ENCODE measurements at places on chromosomes 7 and 10.

- DNase-seq = no peak
Measured at GRCh38 chr7:143314127-143314526, 1.8 kb upstream of the CLCN1 start.

DNA sequence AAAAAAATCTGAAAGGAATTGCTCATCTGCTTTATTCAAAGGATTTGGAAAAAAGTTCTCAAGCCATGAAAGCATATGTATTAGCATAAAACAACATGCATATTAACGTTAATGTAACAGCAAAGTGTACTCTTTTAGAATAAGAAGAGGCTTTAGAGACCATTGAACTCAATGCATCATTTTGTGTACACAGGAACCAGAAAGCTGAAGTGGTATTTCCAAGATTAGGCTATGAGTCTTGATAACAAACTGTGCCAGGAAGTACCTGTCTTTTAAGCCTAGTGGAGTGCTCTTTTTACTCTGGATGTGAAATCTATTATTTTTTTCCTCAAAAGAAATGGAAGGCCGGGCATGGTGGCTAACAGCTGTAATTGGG lies 164.2 kb downstream of the THSD7A start:
- DNase-seq = no peak

DNA sequence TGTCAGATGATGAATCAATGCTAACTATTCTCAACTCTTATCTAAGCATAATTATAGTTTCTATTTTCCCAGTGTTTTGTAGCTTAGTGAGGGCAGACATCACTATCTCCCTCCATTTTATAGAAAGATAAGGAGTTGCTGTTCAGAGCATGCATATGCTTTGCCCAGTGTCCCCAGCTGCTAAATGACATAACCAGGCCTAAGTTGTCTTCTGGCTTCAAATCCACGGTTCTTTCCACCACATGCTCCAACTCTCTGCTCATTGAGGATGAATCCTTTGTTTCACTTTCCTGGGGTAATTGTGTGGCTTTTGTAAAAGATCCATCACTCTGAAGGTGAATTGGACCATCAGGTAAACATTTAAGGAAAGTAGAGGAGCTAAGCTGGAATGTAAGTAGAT lies 134.0 kb downstream of the SNX10 start:
- DNase-seq = no peak

DNA sequence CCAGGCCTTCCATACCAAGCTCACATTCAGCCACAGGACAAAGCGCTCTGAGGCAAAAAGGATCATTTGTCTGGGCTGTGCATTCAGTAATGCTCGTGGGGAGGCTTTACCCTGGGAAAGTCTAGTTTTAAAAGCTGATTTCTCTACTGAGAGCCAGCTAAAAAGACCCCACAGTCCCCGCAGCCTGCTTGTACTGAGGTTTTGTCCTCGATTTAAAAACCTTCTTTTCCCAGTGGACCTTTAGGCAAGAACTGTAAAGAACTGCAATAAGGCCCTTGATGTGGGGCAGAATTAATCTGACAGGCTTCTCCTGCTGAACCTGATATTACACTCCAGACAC lies 180.3 kb downstream of the USP6NL start:
- DNase-seq = no peak

- no peak for DNase-seq
Measured at GRCh38 chr10:72746426-72747363, 54.8 kb downstream of the MCU start.

DNA sequence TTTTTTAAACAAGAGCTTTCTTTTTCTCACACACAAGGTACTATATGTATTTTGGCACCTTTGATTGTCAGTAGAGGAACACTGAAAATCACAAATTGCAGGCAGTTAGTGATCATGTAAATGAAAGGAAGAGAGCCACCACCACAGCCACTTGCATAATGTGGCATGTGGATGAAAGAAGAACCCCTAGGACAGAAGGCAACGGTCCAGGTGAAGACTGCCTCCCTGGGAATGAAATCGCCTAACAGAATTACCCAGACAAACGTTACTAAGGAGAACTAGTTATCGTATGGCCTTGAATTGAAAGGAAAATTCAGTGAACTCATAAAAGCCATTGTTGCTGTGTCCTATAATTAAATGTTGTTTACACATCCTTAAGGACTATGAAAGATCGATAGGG lies 41.2 kb upstream of the PTPRZ1 start:
- DNase-seq = no peak

- no peak for DNase-seq
Measured at GRCh38 chr10:92789786-92790185, 58.5 kb upstream of the EXOC6 start.

GRCh38 chr7:71574153-71574860 lies 442.4 kb downstream of the GALNT17 start:
- no peak for DNase-seq

DNA sequence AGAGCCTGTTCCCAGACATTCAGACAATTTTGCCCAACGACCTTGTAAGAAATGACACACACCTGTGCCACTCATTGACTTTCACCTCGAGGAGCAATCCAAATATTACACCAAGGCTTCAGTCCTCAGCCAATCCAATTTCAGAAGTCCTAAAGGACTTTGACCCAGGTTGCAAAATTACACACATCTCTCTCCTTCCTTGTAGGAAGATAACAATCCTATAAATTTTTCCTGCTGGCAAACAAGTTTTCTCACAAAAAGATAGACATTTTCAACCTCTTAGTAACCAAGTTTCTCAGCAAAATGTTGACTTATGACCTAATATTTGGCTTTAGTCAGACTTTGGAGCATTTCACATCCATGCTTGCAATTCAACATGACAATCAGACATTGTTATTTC lies 745.0 kb downstream of the GRID1 start:
- no peak for DNase-seq

- DNase-seq = no peak
Measured at GRCh38 chr7:152871678-152872060, 112.1 kb downstream of the ACTR3B start.

- DNase-seq = no peak
Measured at GRCh38 chr7:116195451-116195850, 14.9 kb upstream of the TES start.

- DNase-seq = no peak
Measured at GRCh38 chr7:1557006-1557405, 1.0 kb upstream of the TMEM184A start.

DNA sequence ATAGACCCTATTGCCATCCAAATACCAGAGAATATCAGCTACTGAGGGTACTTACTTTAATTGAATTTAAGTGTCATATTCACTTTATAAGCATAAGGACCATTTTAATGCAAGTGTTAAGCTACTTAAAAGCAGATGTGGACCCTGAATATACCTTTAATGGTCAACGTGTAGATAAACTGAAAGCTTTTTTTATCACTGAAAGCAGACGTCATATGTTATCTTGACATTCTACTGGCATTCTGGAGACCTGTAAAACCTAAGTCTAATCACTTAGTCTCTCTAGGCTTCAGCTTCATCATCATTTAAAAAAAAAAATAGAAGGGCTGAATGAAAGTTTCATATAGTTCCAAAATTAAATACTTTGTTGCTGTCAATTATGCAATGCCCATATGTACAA lies 116.5 kb downstream of the ELAPOR2 start:
- no peak for DNase-seq

GRCh38 chr7:139651308-139651707 lies 126.5 kb downstream of the HIPK2 start:
- DNase-seq = no peak

DNA sequence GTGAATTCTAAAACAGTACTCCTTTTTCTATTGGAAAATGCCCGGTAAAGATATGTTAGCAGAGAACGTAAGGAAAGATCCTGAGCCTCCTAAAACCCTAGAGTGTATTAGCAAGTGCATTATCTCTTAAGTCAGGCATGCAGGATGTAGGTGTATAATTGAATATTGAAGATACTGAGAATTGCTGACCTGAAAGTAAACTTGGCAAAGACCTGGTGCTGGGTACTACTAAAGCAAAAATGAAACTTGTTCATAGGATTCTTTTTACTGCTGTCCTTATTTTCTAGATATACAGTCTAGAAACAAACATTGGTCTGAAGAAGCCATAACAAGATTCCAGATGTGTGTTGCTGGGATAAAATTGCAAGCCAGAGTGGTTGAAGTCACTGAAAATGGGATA lies 18.8 kb upstream of the VWA2 start:
- no peak for DNase-seq

- no peak for DNase-seq
Measured at GRCh38 chr10:58137813-58138212, 129.9 kb downstream of the IPMK start.

GRCh38 chr10:59362959-59363381 lies 621 bp upstream of the FAM13C start:
- DNase-seq = no peak

DNA sequence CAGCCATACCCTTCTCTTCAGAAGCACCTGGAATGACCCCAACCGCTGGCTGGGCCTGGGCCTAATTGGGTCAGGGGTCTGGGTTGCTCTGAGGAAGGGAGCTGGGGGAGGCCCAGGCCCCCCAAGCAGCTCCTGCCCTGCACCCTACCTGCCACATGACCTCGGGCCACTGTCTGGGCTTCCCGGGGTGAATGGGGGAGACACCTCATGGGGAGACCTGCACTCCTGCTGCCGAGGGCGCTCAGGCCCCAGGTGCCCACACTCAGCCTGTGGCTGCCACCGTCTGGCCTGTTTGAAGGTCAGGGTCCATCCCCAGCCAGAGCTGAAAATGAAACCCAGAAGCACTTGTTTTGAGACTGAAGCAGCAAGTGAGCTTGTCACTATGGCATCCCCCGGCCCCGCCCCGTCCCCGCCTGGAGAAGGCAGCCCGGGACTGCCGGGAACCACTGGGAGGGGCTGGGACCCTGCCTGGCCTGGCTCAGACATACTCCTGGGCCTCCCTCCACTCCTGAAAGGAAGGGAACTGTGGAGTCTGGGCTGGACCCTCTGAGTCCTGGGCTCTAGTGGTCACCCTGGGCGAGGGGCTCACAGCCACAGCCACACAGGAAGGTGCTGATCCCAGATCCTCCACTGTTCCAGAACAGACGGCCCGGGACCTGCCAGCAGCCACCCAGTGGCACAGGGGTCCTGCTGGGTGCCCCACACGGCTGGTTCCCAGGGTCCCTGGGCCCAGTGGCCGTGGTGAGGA lies 7.4 kb upstream of the MICALL2 start:
- DNase-seq = no peak

- DNase-seq = no peak
Measured at GRCh38 chr10:92062273-92062672, 138.7 kb downstream of the BTAF1 start.

- DNase-seq = no peak
Measured at GRCh38 chr7:9608560-9608959, 1175.2 kb downstream of the NXPH1 start.

DNA sequence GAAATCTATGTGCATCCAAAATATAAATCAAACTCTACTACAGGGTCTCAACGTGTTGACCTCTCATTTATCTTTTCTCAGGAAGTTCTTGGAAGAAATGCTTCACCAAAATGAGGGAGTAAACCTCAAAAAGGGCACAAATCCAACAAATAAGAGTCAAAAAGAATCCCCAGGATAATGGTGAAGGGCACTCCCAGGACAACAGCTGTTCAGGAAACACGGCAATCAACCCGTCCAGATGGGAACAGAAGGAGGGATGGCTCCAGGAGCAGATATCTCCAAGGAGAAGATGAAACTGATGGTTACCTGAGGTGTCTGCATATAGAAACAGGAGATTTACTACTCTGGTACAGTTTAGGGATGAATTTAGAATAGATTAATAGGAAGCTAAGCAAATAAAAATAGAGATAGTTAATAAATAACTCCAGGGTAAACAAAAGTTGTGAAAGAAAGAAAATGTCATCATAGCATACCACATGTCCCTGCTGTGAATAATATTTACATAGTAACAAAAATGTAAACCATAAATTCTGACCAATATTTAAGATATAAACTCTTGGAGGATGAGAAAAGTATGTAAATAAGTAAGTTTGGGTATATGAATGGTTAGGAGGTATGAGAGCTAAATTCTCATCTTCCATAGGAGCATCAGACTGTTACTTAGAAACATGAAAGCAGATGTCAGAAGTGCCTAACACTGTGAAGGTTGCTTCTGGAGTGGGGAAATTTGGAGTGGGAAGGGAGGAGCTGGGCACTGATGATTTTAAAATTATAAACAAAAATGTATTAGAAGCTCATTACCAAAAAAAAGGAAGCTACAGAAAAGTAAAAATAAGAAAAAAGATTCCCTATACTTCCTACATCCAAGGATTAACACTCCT lies 237.5 kb upstream of the HPS1 start:
- DNase-seq = no peak

Data from CD4-positive, alpha-beta T cell treated with Interleukin-15 for 1 hour (primary cell).